ENCODE measurements at places on chromosomes 13 and 19. TPM values are rescaled to one million over a fixed set of nuclear protein-coding genes. Genes with fewer than 3 reads are reported as not detected.

Gene TRIM28
- total RNA-seq = 273 TPM

Gene SHISA7
- total RNA-seq = not detected

Gene ALG11
- total RNA-seq = 18.5 TPM

Gene RDH8
- total RNA-seq = not detected

Gene GAPDHS
- not detected for total RNA-seq

Gene ZSCAN18
- 7.5 TPM for total RNA-seq

Gene VSIG10L
- 0.09 TPM for total RNA-seq

Gene ZNF665
- 2.5 TPM for total RNA-seq

Gene CBARP
- 1.2 TPM for total RNA-seq

Gene PLK5
- not detected for total RNA-seq

Gene DACT3
- total RNA-seq = 0.11 TPM

Gene TEX101
- not detected for total RNA-seq

Gene TTYH1
- not detected for total RNA-seq

Gene SBSN
- total RNA-seq = not detected

Gene JAK3
- 0.95 TPM for total RNA-seq

Gene COL4A2
- 1,403 TPM for total RNA-seq

Gene ICAM4
- total RNA-seq = 0.11 TPM

Gene GARIN5A
- 0.17 TPM for total RNA-seq

Gene CEACAM7
- total RNA-seq = 1.9 TPM

Gene ZNF132
- total RNA-seq = 4.9 TPM

Gene ZNF628
- 0.76 TPM for total RNA-seq

Gene ZNF90
- total RNA-seq = 0.33 TPM

Gene NLRP12
- 0.43 TPM for total RNA-seq

Gene ZSCAN4
- total RNA-seq = not detected

Gene HNRNPA1L2
- total RNA-seq = 3.4 TPM

Gene FAM124A
- total RNA-seq = 5.3 TPM

Gene EFNB2
- total RNA-seq = 83.2 TPM

Gene PSG1
- total RNA-seq = not detected

Gene CDC42EP5
- 54.7 TPM for total RNA-seq

Gene FCER2
- total RNA-seq = not detected

Gene GSX1
- total RNA-seq = not detected

Gene FLT3
- total RNA-seq = under 0.01 TPM

Gene FBL
- total RNA-seq = 209 TPM

Gene SIGLEC14
- not detected for total RNA-seq

Gene ERICH4
- total RNA-seq = not detected

Measured in dermis lymphatic vessel endothelial cell (primary cell).